ENCODE measurements at places on chromosomes 12 and 14.
A peak's percentile ranks its signal among the peaks of the same experiment; 100 is the strongest.

- no peak for DNase-seq
- no peaks in the 10 kb centered on the region for H3K27me3 ChIP-seq
- no peak overlapping the region for H3K4me3 ChIP-seq
Observed at GRCh38 chr14:71693381-71693780, 238.8 kb upstream of the RGS6 start.

GRCh38 chr12:78095623-78096022, 264.9 kb downstream of the NAV3 start:
- H3K4me3 ChIP-seq = no peak overlapping the region
- H3K27ac ChIP-seq = no peak overlapping the region
- H3K36me3 ChIP-seq = no peaks in the 10 kb centered on the region
- H3K27me3 ChIP-seq = no peaks in the 10 kb centered on the region
- no peak for DNase-seq

DNA sequence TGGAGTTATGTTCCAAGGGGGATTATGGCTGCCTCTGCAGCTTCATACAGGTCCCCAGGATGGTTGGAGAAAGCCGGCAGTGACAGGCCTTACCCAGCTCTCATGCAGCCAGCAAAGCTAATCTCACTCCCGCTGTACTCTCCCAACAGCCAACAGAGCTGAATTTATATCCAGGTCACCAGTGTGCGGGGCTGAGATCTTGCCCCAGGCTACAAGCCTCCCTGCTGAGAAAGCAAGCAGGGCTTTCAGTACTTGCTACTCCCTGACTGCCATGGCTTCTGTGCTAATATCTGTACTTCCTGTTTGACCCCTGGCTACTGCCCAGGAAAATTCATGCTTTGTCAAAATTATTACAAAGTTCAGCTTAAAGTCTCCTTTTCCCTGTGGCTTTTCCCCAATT, 92.9 kb downstream of the ATP23 start:
- H3K27me3 ChIP-seq = no peaks in the 10 kb centered on the region
- DNase-seq = no peak
- H3K4me1 ChIP-seq = no peaks in the 10 kb centered on the region
- no peaks in the 10 kb centered on the region for H3K36me3 ChIP-seq

DNA sequence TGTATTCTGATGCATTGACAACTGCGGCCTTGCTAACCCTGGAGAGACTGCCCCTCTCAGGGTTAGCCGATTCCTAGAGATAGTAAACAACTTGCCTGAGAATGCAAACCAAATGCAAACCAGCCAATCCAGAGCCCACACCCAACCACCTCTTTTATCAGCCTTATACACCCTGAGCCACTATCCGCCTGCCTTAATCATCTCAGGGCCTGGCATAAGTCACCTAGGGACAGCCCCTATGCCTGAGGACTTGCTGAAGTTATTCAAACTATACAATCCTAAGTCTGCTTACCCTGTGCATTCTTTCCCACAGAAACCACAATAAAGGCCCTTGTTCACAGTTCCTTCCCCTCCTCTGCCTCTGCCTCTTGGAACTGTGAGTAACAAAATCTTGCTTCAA, 177.2 kb downstream of the KCNA5 start:
- H3K36me3 ChIP-seq = no peaks in the 10 kb centered on the region
- no peak overlapping the region for H3K27ac ChIP-seq
- no peaks in the 10 kb centered on the region for H3K27me3 ChIP-seq
- DNase-seq = no peak

- H3K4me3 ChIP-seq = no peak overlapping the region
- no peaks in the 10 kb centered on the region for H3K36me3 ChIP-seq
- peaks cover 15% of the 10 kb centered on the region for H3K4me1 ChIP-seq
- peak overlapping the region; percentile 14 for H3K27ac ChIP-seq
- DNase-seq = peak; percentile 61
Observed at GRCh38 chr14:96895658-96896271, 98.6 kb downstream of the VRK1 start.

DNA sequence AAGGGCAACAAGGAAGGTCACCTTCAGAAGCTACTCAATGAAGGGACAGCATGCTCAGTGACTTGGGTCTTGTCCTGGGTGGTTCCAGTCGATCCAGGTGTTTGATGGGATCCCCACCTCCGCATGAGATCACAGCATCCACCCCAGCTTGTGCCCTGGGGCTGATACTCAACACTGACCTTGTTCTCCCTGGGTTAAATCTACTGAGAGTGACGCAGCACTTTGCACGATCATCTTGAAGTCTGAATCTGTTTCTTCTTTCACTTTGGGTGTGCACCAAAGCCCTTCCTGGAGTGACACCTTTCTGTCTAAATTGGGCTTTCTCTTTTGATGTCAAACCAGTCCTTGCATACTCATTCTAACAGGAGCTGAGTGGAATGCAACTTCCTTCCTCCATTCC, 13.8 kb downstream of the NOS1 start:
- no peaks in the 10 kb centered on the region for H3K27me3 ChIP-seq
- no peaks in the 10 kb centered on the region for H3K4me1 ChIP-seq
- H3K4me3 ChIP-seq = no peak overlapping the region
- DNase-seq = no peak
- no peak overlapping the region for H3K27ac ChIP-seq

DNA sequence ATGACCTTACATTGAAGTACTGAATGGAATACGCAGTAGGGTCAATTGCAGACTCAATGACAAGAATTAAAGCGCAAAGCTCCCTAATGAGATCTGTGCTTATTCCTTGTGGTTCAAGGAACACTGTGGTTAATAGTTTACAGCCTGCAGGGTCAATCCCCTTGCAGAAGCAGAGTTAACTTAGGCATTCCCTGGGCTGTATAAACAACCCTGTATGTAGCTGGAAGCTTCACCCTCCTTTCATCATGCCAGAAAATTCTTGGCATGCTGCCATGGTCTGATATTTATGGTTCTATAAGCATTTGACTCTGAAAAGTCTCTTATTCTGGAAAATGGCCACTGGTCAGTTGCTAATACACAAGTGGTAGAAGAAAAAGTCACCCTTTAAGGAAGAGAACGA, 227.7 kb downstream of the NOVA1 start:
- H3K4me3 ChIP-seq = no peak overlapping the region
- no peak for DNase-seq
- no peaks in the 10 kb centered on the region for H3K36me3 ChIP-seq

DNA sequence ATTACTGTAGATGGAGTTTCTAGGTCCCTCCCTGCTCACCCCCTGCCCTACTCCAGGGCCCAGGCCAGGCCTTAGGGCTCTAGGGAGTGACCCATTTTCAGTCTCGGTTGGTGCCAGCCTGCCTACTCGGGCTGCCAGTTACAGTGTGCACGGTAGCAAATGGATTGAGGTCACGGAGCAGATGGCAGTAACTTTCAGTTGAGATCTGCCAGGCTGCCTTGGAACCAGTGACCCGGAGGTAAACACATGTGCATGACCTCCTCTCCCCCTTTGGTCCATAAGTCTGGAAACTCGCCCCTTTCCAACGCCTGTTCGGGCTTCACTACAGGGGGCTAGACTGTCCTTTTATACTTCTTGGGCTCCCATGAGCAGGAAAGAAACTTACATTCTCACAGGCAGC, 139.7 kb upstream of the TBX3 start:
- H3K27ac ChIP-seq = no peak overlapping the region
- no peaks in the 10 kb centered on the region for H3K4me1 ChIP-seq
- no peaks in the 10 kb centered on the region for H3K36me3 ChIP-seq
- no peak for DNase-seq

GRCh38 chr12:1803736-1804135, 16.6 kb upstream of the LRTM2 start:
- H3K36me3 ChIP-seq = no peaks in the 10 kb centered on the region
- H3K27me3 ChIP-seq = no peaks in the 10 kb centered on the region
- H3K27ac ChIP-seq = no peak overlapping the region
- no peak for DNase-seq
- no peaks in the 10 kb centered on the region for H3K4me1 ChIP-seq

DNA sequence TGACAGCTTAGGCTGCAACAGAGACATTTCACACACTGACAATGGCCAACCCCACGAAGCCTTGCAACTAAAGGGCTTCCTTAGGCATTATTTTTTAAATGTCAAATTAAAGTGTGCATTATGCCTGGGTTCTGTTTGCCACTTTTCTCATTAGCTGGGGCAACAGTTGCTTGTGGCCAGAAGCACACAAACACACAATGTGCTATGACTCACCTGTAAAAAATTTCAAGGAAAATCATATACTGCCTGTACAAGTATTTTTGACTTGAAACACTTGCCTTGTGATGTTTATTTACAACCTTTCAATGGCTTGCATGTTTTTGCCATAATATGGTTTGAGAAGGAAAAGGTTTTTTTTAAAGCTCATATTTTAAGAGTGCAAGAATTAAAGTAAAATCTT, 1.9 kb downstream of the NTN4 start:
- H3K27me3 ChIP-seq = peaks cover 31% of the 10 kb centered on the region
- no peak overlapping the region for H3K27ac ChIP-seq
- H3K4me1 ChIP-seq = no peaks in the 10 kb centered on the region
- no peaks in the 10 kb centered on the region for H3K36me3 ChIP-seq
- no peak overlapping the region for H3K4me3 ChIP-seq
- no peak for DNase-seq

DNA sequence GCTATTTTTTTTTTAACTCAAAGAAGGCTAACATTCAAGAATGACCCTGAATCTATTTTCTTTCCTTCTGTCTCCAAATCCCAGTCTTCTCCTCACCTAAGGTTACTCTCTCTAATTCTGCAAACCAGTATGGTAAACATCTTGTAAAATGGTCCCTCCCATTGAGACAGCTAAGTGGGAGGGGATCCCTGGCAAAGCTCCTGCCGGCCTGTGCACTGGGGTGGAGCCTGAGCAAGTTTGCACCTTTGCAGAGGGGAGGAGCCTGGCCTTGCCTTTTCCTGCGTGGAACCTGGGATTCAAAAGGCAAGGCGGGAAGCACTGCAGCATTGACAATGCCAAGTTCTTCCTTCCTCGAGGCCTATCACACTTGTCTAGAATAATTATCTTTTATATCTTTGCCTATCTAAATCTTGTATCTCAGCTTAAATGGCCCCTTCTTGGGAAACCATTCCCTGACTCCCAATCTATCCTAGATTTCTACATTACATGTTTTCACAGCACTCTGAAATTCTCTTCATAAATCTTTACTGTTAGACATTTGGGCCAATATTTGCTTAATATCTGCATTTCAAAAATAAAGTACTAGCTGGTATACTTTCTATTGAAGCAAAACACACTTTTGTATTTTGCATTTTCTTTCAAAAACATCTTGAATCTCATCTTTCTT, 83.0 kb downstream of the EPS8 start:
- no peak overlapping the region for H3K4me3 ChIP-seq
- no peak for DNase-seq

DNA sequence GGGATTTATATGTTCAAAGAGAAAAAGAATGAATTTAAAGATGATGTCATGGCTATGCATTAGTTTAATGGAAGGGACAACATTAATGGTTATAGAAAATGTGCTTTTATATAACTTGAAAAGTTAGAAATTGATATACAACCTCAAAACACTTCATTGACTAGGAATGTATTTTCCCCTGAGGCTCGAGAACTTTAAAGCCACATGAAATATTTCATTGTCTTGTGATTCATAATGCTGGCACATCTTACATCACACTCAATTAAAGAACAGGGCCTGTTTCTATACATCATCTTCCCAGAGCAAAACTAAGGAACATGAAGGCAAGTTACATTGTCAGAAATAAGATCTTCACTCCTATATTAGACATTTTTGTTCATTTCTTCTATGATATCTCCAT, 35.2 kb upstream of the PAWR start:
- no peak overlapping the region for H3K27ac ChIP-seq
- no peak overlapping the region for H3K4me3 ChIP-seq
- H3K27me3 ChIP-seq = no peaks in the 10 kb centered on the region
- no peak for DNase-seq

DNA sequence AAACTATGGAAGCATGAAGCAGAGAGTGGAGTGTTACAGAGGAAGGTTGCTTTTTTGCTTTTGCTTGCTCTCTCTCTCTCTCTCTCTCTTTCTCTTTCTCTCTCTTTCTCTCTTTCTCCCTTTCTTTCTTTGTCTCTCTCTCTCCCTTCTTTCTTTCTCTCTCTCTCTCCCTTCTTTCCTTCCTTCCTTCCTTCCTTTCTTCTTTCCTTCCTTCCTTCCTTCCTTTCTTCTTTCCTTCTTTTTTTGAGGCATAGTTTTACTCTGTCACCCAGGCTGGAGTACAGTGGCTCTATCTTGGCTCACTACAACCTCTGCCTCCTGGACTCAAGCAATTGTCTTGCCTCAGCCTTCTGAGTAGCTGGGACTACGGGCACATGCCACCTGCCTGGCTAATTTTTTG, 7.6 kb downstream of the ARHGDIB start:
- peak overlapping the region; percentile 100 for H3K27ac ChIP-seq
- DNase-seq = no peak
- peak overlapping the region; percentile 60 for H3K4me3 ChIP-seq
- H3K27me3 ChIP-seq = no peaks in the 10 kb centered on the region
- peaks cover 11% of the 10 kb centered on the region for H3K36me3 ChIP-seq
- H3K4me1 ChIP-seq = peaks cover 52% of the 10 kb centered on the region
